Lung (tissue), 17 donors: ENCODE measurements at places on chromosomes 5 and 9.

GRCh38 chr9:34809504-34810186 lies 99.7 kb upstream of the CCL21 start:
- DNase-seq = peak; percentile 12

GRCh38 chr5:37400501-37400900 lies 21.4 kb downstream of the WDR70 start:
- DNase-seq = no peak

GRCh38 chr9:91676046-91676445 lies 252.4 kb upstream of the NFIL3 start:
- peak; percentile 28 for DNase-seq

DNA sequence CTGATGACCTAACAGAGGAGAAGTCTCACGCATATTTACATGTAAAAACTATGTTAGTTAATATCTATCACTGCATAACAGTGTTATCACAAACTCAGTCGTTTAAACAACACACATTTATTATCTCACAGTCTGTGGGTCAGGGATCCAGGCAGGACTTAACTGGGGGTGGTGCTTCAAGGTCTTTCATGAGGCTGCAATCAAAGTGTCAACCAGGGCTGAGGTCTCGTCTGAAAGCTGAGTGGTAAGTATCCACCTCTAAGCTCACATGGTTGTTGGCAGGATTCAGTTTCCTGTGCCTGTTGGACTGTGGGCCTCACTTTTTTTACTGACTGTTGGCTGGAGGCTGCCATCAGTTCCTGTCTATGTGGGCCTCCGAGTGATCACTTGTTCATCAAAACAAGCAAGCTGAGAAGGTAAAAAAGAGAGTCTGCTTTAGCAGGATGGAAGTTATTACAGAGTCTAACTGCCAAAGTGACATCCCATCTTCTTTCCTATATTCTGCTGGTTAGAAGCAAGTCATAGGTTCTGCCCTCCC lies 188.6 kb downstream of the CARTPT start:
- no peak for DNase-seq

- no peak for DNase-seq
Observed at GRCh38 chr9:101508211-101508610, 25.4 kb upstream of the RNF20 start.

DNA sequence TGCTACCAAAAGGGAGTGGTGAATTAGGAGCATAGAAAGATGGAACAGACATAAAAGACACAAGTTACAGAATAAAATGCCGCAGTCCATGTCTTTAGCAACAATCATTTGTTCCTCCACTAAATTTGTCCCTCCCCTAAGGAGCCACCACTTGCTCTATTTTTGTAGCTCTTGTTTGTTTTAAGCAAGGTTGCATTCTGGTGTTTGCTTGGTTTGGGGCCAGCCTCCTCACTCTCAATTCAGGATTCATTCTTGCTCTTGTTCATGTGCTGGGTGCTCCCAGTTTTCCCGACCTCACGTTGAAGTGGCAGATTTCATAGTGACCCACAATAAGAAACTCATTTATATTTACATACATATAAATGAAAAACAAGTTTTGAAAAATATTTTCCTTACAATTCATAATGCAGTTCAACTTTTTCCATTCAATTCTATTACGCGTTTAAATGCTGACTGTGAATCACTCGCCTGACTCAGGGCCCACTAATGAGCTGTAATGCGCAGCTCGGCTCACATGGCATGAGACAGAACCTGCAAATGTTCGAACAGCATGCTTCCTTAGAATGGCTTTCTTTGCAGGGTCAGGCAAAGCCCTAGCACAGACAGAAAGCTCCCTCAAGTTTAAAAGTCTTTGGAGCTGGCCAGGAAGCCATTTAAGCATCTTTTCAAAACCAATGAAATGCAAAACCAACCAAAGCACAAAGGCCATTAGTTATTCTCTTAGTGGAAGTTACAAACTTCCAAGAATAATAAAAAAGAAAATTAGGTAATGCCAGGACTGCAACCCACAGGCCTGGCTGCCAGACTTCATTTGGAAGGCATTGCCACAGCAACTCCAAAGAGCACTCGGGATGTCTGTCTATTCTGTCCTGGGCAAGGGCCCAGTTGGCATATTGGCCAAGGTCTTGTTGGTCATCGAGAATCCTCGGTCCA lies 41.7 kb downstream of the RETREG1 start:
- no peak for DNase-seq

GRCh38 chr9:85610074-85610860 lies 131.5 kb downstream of the AGTPBP1 start:
- peak; percentile 90 for DNase-seq

DNA sequence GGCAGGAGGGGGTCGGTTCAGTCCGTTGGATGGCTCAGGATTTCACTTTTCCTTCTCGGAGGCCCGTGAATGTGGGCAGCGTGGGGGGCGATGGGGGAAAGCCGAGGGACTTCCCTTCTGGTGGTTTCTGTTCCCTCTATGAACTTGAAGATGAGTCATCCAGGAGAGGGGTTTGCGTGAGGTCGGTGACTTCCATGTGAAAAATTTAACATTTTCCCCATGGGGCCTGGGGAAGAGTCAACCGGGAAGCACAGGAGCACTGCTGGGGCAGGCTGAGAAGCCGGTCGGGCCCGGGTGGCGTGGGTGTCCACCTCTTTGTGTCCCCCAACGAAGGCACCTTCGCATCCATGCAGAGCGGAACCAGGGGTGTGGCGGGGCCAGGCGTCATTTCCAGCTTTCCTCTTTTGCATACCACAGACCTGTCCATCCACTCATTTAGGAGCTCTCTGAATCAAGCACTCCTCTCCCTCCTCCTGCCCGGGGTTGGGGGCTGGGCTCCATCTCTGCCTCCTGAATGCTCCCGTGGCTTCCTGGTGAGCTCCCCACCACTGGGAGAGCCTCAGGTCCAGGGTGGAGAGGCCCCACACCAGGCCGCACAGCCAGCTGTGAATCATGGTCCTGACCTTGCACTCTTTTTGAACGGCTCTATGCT lies 68.4 kb downstream of the ANKRD33B start:
- no peak for DNase-seq

- DNase-seq = no peak
Observed at GRCh38 chr5:127858116-127858784, 155.1 kb downstream of the CCDC192 start.

DNA sequence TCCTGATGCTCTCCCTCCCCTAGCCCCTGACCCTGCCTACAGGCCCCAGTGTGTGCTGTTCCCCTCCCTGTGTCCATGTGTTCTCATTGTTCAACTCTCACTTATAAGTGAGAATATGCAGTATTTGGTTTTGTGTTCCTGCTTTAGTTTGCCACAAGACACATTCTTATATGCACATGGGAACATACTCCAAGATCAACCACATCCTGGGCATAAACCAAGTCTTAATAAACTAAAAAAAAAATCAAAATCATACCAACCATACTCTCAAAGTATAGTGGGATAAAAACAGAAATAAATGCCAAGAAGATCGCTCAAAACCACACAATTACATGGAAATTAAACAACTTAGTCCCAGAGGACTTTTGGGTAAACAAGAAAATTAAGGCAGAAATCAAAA lies 11.2 kb upstream of the ZCCHC9 start:
- no peak for DNase-seq

DNA sequence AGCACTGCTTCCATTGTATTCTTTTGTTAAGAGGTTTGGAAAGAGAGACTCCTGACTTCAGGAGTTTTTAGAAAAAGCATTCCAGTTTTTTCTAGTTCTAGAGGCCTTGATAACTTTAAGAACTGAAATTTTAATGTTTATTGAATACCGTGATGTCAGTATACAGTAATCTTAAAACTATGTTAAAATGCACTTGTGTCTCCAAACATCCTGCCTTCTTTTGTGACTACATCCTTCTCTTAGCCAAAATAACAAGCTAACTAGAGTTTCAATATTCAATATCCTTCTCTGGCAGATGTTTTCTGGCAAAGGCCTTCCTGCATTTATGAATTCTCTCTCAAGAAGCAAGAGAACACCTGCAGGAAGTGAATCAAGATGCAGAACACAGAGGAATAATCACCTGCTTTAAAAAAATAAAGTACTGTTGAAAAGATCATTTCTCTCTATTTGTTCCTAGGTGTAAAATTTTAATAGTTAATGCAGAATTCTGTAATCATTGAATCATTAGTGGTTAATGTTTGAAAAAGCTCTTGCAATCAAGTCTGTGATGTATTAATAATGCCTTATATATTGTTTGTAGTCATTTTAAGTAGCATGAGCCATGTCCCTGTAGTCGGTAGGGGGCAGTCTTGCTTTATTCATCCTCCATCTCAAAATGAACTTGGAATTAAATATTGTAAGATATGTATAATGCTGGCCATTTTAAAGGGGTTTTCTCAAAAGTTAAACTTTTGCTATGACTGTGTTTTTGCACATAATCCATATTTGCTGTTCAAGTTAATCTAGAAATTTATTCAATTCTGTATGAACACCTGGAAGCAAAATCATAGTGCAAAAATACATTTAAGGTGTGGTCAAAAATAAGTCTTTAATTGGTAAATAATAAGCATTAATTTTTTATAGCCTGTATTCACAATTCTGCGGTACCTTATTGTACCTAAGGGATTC lies 43.1 kb downstream of the NDFIP1 start:
- peak; percentile 68 for DNase-seq

- no peak for DNase-seq
Observed at GRCh38 chr9:106350777-106351176, 512.2 kb upstream of the ZNF462 start.

DNA sequence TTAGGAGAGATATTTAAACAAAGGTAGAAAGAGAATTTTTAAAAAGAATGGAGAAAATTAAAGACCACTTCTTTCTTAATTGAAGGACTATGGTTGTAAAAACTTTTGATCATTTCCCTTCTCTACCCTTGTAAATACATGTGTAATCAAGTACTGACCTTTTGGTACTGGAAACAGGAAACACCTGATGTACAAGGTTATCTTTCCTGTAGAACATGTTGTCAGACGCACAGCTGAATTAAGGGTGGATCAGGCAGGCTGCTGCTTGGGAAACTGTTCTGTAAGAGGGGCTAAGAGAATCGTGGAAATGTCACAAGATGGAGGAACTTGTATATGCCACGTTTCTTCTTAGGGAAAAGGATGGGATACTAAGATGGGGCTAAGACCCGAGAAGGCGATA lies 341.6 kb downstream of the ZNF608 start:
- no peak for DNase-seq

DNA sequence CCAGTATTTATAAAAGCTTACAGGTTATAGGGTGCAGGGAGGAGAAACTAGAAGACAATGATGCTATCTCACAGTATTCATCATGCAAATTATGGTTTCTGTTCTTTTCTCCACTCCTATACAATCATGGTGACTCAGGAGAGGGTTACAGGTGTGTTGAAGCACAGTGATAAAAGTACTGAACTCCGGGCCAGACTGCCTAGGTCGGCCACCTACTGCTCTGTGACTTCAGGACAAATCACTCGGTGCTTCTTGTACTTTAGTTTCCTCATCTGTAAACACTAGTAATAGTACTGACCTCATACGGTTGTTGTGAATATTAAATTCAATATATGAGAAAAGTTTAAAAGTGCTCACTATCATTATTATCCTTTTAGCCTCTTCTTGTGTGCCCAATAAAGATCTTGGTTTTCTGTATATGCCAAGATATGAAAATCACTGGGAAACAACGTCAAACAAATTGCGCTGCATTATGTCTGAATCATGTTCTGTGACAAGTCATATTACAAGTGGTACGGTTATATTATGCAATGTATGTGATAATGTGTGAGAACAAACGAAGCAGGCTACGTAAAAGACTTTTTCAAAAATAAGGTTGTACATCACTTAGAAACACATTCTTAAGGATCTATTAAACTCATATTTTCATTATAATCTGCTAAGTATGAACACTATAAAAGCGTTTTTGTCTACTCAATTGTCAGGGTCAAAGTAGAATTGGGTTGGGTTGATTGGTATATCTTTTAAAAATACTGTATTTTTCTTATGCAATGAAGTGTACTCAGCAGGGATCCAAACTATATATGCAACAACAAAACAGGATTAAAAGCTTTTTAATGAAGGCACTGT lies 153.3 kb downstream of the EFNA5 start:
- DNase-seq = peak; percentile 75

GRCh38 chr9:136044971-136045594 lies 50.0 kb downstream of the NACC2 start:
- no peak for DNase-seq

- peak; percentile 18 for DNase-seq
Observed at GRCh38 chr9:137458194-137459151, 661 bp downstream of the NSMF start.

- DNase-seq = peak; percentile 53
Observed at GRCh38 chr5:79464695-79465332, 49.1 kb downstream of the HOMER1 start.

- DNase-seq = no peak
Observed at GRCh38 chr9:70477907-70478480, 63.5 kb upstream of the KLF9 start.

DNA sequence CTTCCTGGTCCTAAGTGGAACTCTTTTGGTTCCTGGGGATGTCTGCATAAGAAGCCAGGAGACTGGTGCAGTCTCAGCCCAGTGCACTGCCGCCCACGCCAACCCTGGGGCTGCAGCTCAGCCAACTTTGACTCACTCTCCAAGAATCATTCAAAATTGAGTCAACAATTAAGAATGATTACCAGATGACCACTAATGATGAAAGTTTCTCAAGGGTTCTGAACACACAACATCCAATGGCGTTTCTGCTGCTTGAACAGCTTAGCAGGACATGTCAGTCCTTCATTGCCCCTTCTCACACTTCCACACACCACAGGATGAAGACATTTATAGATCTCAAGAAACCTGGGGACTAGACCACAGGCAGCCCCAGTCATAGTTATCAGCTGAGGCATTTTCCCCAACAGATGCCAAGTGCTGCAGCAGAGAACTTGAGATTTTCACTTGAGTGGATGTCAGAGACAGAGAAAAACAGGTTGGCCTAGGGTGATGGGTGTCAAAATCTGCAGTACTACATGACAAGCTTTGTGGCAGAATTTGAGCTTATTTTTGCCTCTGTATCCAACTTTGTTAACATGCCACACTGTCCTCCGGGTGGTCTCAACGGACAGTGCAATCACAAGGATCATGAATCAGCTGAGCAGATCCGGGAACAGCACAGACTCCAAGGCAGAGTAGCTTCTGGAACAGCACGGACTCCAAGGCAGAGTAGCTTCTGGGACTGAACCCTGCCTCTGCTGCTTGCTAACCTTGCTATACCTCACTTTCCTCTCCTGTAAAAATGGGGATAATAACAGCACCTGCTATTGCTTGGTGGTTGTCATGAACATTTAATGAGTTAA lies 356.1 kb downstream of the SPOCK1 start:
- DNase-seq = no peak

DNA sequence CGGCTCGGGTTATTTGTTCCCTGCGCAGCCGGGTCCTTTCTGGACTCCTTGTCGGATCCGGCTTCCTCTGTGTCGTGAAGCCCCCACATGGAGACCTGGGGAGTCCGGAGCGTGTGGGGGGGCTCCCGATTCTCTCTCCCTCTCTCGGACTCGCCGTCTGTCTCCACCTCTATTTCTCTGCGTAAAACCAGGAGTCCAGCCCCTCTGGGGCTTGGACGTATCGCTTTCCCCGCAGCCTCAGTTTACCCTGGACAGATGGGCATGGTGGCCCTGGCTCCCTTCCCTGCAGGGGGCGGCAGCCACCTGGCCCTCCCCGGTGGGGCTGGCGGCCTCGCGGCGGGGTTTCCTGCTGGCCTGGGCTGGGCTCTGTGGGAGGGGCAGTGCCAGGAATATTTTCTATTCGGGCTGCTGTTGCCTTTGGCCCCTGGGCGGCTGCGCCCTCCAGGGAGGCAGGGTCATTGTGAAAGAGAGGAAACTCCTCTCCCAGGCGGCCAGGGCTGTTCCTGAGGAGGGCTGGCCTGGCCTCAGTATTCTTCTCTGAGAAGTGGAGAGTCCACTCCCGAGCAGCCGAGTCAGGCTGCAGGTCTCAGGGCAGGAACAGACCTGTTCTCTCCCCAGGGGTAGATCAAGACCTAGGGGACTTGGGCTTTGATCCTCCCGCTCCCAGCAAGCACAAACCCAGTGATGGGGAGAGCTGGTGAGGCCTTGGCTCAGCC lies 665 bp downstream of the ASS1 start:
- no peak for DNase-seq
